NCI-H460 (cell line): ENCODE measurements at places on chromosomes 2 and 18. TPM values are rescaled to one million over a fixed set of nuclear protein-coding genes. Genes with fewer than 3 reads are reported as not detected.

- DNase-seq = no peak
Observed at GRCh38 chr2:40458271-40458794, 6.4 kb upstream of the SLC8A1 start.

- no peak for DNase-seq
Observed at GRCh38 chr2:29245742-29246382, 130.6 kb downstream of the CLIP4 start.

Gene ANKRD39
- 13.2 and 15.1 TPM in 2 replicates for total RNA-seq

Gene TMEM163
- not detected in 2 replicates for total RNA-seq

Gene C2orf66
- total RNA-seq = 0.58 and 0.84 TPM in 2 replicates

Gene SLC38A11
- not detected in 2 replicates for total RNA-seq
